Fibroblast of villous mesenchyme (primary cell): ENCODE measurements at places on chromosomes 3 and 15. TPM values are rescaled to one million over a fixed set of nuclear protein-coding genes. Genes with fewer than 3 reads are reported as not detected.

GRCh38 chr3:57224856-57225255, 2.7 kb upstream of the APPL1 start:
- no peak for DNase-seq

Gene P2RY12
- under 0.01 TPM in 1 of 2 replicates, not detected in the other for total RNA-seq

DNA sequence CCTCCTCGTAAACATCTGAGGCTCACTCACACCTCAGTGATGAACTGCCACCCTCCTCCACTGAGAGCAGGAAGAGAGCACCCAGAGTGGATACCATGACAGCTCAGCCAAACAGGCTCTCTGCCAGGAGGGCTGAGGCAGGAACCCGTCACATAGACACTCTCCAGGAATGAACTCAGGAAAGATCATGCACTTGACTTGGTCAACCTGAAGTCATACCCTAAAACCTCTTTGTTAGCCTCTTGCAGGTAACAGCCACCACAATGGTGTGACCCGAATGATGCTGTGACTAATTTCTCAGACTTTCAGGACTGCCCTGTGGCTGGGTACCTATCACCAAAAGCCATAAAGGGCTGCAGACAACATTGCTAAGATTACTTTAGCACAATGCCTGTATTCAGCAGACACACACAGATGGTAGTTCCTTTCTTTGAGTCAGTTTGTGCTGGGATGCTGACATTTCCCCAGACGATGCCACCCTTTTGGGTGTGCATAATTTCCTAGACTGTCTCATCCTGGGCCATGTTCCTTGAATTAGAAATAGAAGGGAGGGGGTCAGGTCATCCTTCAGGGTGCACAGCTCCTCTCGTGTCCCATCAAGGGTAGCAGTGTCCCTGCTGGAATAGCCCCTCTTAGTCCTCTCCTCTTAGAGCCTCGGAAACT, 30.3 kb downstream of the CX3CR1 start:
- DNase-seq = no peak

DNA sequence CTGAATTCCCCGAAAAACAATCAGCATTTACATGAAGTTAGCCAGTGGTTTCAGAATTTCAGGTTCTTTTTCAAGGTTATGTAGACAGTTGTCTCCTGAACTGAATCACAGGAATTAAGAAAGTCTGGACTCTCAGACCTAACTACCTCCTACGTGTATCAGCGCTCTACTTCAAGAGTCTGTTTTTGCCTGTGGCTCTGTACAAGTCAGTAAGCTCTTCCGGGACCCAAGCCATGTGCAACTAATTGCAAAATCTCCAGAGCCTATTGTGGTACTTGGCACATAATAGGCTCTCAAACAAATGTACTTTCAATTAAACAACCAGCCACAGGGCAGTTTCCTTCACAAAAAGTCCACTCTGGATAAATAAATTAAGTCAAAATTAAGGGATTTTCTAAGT, 414.2 kb downstream of the PDCD6IP start:
- peak; percentile 52 for DNase-seq

GRCh38 chr15:41661518-41662225, 1.5 kb downstream of the MGA start:
- DNase-seq = peak; percentile 90

Gene TKT
- total RNA-seq = 483 and 591 TPM in 2 replicates

GRCh38 chr3:5144316-5144994, 22.4 kb downstream of the ARL8B start:
- no peak for DNase-seq

GRCh38 chr3:197030379-197031314, 1.0 kb upstream of the MELTF start:
- DNase-seq = no peak

Gene CGNL1
- total RNA-seq = 0.43 and 0.64 TPM in 2 replicates

- no peak for DNase-seq
These were observed 144.1 kb downstream of the FEZF2 start for GRCh38 chr3:62229211-62229610.

DNA sequence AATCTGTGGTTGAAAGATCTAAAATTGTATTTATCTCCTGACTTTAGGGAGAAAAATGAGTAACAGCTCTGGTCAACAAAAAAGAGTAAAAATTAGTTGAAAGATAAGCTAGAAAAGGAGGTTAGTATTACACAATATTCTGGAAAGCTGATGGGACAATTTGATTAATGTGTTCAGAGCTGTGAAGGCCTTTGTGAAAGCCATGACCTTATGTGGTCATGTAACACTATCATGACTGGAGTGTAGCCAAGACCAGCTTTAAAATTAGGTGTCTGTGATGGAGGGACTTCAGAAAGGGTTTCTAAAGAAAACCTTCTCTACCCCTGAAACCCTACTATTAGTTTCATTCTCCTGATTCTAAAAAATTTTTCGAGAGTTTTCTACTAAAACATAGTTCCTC, 127.2 kb downstream of the NFKBIZ start:
- peak; percentile 64 for DNase-seq

DNA sequence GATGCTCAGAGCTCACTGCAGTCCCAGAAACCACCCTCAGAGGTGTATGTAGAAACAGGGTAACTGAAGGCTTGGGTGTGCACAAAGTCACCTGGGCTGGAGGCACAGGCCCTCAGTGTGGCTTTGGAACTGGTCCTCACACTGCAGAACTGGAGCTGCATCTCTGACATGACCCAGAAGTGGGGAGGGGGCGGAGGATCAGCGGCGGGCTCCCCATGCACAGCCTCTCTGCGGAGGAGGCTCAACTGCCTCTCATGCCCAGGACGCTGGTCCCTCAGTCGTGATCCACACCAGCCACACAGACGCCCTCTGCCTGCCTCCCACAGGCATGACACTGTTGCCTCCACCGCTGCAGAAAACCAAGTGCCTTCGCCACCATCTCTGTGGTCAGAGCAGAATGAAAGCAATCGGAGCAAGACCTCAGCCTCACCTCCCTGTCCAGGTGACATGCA, 73.7 kb downstream of the TM2D3 start:
- peak; percentile 32 for DNase-seq

GRCh38 chr3:15872807-15873206, 75.0 kb upstream of the ANKRD28 start:
- no peak for DNase-seq

Gene CFAP100
- total RNA-seq = not detected in 2 replicates

Gene MYO9A
- total RNA-seq = 47.4 and 51.8 TPM in 2 replicates

Gene NUP210
- total RNA-seq = under 0.01 TPM in 1 of 2 replicates, not detected in the other

DNA sequence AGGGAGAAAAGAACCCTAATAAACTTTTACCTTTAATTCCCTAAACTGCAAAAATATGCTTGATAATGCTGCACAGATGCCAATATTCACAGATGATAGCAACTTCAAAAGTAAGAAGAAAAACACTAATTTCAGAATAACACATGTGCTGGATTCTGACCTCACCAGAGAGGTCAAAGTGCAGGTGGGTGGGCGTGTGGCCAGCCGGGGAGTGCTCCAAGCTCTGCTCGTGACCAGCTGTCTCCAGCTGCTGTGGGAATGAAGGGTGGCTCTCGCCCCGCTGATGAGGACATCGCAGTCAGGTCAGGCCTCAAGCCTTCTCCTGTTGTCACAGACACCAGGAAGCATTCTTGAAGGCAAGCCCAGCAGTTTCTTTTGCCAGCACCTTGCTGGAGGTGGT, 57.1 kb downstream of the ADAMTS17 start:
- peak; percentile 1 for DNase-seq

Gene RAD51
- 3.5 and 4.2 TPM in 2 replicates for total RNA-seq

Gene SCN11A
- under 0.01 TPM in 2 replicates for total RNA-seq

GRCh38 chr3:184344579-184345316, 7.3 kb downstream of the FAM131A start:
- DNase-seq = no peak

DNA sequence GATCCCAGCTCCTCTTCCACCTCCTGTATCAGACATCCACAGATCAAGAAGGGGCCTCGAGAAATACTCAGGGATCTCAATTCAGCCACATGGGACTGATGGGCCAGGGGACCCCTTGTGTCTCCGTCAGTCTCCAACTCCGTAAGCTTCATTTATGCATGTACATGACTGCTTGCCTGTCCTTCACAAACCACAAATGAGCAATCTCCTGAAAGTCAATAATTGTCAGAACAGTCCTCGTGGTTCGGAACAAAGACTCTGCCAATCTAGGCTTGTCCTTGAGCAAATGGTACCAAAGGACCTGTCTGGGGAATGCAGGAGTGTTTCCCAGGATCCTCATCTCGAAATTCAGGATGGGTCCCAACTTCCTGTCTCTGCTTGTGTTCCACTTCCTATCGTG, 20.8 kb downstream of the SLC12A8 start:
- DNase-seq = no peak

DNA sequence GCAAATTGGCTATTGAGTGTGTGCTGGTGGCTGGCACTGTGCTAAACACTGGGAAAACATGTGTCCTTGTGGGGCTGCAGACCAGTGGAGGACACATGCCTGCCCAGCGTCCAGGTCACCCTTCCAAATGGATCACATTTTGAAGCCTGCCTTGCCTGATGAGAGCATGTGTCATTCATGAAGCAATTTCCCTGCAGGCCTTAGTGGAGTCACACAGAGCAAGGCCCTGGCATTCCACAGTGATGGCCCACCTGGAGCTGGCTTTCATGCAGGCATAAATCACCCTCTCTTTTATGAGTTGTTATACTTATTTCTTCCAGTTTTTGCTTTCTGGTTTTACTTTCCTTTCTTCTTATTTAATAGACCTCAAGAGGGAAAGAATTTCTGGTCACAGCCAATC, 219.5 kb downstream of the EPHB1 start:
- peak; percentile 23 for DNase-seq

DNA sequence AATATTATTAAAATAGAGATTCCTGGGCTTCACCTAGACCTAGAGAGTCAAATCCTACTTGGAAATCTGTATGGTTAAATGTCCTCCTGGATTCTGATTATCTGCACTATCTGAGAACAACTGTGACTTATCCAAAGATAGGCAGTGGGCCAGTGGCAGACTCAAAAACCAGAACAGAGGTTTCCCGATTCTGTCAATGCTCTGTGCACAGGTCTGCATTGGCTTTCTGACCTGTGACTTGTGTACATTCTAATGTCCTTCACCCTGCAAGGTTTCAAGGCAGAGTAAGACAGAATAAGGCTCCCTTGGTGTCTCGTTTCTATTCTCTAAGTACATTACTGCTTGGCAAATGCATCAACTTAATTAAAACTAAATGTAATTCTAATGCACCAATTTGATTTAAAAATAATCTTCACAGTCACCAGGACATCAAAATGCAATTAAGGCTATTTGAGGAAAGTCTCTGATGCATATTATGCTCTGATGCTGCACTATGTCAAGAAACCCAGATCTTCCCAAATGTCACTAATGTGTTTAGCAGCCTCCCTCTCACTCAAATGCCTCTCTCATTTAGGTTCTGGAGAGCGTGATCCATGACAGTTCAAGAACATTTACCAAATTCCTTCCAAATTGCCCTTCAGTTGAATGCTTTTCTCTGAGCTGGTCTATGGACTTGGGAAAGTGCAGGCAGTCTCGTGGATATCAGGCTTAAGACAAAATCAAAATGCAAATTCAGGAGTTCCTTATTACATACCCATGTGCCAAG, 140.1 kb downstream of the STAC start:
- no peak for DNase-seq

- no peak for DNase-seq
These were observed 250.6 kb upstream of the LYSMD4 start for GRCh38 chr15:99983886-99984286.

GRCh38 chr3:10194328-10195071, 29.8 kb downstream of the IRAK2 start:
- no peak for DNase-seq

DNA sequence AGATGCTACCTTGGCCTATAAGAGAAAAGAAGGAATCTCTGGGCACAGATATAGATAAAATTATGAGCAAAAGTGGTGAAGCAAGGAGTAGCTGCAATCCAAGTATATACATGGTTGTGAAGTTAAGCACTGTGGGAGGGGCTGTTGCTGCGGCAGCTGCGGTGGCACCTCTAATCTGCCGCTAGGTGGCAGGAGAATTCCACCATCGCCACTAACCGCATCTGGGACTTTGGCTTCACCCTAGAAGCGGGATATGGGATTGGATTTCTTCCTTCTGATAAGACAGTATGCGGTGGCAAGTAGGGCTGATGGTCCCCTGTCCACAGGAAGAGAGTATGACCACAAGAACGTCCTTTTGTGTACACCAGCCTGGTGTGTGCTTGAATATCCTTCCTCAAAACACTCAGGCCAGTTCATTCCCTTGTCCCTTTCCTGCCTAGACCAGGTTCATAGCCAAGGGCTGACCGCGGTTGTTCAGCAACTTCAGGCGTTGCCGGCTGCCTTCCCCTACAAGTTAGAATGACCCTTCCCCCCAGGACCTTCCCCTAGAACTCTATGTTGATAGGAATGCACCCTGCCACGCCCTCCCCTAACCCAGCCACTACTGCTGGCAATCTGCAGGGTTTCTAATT, 5.1 kb downstream of the MAGEL2 start:
- DNase-seq = peak; percentile 44

Gene KLF15
- 0.32 and 0.43 TPM in 2 replicates for total RNA-seq

DNA sequence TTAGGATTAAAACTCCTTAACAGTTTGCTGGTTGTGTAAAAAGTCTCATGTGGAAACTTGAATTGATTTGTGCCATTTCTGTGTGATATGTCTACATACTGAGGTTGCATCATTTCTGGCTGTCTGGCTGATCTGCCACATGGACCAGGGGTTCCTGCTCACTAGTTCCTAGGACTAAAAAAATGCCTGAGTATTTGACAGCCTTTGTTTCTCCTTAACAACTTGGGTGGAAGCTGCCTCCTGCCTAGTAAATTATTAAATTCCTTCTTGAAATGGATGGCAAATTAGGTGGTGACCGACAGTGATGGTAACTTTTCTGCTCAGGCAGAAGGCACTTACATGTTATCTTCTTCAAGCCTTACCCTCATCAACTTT, 226.9 kb upstream of the MRPL3 start:
- no peak for DNase-seq

Gene SAMD7
- total RNA-seq = not detected in 2 replicates

DNA sequence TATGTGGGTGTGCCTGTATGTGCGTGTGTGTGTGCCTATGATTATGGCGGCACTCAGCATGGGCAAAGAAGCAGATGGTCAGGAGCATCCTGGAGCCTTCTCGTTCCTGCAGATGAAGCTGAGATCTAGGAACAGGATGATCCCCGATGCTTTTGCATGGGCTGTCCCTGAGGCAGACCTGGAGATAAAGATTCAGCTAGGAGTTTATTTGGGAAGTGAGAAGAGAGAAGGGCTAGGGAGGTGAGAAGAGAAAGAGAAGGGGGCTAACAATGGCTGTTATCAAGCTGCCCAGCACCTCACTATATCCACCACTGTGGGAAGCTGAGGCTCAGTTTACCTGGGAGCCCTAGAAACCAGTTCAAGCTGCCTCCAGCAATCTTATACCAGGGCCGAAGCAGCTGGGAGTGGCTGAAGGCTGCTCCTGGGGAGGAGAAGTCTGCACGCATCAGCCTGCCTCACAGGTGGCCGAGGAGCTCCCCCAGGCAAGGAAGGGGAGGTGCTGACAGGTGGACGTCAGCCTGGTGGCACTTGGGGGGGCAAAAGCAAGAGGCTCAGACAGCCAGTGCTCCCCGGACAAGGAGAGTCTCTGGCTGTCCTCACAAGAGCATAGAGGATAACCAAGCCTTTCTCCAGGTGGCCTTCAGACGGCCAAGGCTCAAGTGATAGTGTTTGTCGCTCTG, 94.0 kb upstream of the IQSEC1 start:
- no peak for DNase-seq

Gene HCLS1
- 0.86 and 4.8 TPM in 2 replicates for total RNA-seq

GRCh38 chr3:117843356-117843755, 1133.8 kb downstream of the TUSC7 start:
- DNase-seq = no peak

GRCh38 chr15:60918234-60918959, 310.7 kb downstream of the RORA start:
- no peak for DNase-seq

Gene ONECUT1
- total RNA-seq = under 0.01 TPM in 1 of 2 replicates, not detected in the other

Gene ACTR8
- total RNA-seq = 29.3 and 38.0 TPM in 2 replicates

Gene FGF7
- 75.7 and 369 TPM in 2 replicates for total RNA-seq

Gene REC114
- total RNA-seq = not detected in 2 replicates

Gene SEMA6D
- 3.0 and 17.4 TPM in 2 replicates for total RNA-seq
